T47D (cell line): ENCODE measurements at places on chromosomes 2 and 18.

DNA sequence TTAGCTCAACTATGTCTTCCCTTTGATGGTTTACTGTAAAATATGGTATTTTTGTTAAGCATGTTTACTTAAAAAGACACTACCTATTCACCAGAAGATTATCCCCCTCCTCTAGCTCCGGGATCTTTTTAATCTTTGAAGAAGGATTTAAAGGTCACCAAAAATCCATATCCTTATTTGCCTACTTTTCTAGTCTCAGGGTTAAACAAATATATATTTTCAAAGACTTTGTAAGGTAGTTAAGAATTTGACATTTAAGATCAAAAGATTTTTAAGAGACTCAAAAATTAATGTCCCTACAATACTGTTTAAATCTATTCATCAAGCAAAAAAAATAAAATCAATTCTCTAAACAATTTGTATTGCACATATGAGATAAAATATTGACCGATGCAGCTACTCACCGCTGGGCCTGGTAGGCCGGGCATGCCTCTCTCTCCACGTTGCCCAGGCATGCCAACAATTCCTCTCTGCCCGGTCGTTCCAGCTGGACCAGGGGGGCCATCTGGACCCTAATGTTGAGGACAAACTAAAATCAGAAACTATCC is 76.1 kb downstream of the COL3A1 start:
- DNase-seq = no peak

GRCh38 chr2:181307203-181307991 is 149.8 kb upstream of the ITGA4 start:
- DNase-seq = no peak

DNA sequence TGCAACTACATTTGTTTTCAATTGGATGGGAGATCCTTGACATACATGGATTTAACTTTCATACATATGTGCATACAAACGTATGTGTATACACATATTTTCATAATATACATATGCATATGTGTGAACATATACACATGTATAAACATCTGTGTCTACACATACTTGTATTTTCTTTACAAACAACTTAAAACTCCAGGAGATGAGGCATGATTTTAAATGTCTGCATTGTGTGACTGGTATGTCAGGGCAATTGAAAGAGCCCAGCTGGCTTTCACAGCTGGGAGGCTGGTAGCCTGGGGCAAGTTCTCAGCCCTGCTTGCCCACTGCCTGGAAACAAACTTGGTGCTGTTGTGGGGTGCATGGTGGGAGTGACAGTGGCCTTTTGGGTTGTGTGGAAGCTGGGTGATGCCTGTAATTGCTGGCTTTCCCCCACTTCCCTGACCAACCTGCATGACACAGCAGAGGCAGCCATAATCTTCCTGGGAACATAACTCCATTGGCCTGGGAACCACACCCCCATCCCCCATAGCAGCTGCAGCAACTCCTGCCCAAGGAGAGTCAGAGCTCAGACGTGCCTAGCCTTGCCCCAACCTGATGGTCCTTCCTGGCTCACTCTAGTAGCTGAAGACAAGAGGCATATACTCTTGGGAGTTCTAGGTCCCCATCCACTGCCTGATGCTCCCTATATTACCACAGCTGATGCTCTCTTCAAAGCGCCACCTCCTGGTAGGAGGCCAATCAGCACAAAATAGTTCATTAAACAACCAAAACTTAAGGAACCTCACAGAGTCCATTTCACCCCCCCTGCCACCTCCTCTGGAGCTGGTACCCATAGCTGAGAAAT is 158.3 kb downstream of the CERS6 start:
- no peak for DNase-seq

DNA sequence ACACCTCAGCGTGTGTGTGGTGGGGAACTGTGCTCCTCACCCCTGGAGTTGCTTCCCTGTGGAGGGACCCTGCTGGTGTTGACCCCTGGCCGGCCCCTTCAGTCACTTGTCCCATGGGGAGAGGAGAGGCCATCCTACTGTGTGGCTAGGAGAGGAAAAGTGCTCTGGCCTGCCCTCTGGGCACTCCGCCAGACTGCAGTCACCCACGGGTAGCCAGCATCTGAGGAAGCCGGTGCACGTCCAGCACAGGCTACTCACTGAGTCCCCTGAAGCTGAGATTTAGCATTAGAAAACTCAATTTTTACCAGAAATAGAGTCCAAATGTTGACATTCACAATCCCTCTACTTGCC is 211.5 kb upstream of the RAB6C start:
- no peak for DNase-seq

DNA sequence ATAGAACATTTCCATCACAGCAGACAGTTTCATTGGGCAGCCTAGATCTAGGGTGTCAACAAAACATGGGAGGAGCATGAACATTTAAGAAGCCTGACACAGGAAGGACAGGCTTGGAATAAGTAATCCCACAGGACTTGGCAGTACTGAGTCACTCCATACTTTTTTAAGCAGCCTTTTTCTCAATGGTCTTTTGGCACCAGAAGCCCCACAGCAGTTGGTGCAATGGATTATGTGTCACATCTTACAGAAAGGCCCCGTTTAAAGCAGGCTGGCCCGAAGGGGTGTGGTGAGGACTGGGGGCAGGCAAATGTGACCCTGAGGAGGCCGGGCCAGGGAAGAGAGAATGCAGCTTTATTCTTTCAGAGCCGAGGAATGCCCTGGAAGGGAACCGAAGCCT is 26.6 kb downstream of the SPTBN1 start:
- no peak for DNase-seq

- DNase-seq = no peak
Observed at GRCh38 chr2:177348733-177349693, 43.6 kb upstream of the AGPS start.

DNA sequence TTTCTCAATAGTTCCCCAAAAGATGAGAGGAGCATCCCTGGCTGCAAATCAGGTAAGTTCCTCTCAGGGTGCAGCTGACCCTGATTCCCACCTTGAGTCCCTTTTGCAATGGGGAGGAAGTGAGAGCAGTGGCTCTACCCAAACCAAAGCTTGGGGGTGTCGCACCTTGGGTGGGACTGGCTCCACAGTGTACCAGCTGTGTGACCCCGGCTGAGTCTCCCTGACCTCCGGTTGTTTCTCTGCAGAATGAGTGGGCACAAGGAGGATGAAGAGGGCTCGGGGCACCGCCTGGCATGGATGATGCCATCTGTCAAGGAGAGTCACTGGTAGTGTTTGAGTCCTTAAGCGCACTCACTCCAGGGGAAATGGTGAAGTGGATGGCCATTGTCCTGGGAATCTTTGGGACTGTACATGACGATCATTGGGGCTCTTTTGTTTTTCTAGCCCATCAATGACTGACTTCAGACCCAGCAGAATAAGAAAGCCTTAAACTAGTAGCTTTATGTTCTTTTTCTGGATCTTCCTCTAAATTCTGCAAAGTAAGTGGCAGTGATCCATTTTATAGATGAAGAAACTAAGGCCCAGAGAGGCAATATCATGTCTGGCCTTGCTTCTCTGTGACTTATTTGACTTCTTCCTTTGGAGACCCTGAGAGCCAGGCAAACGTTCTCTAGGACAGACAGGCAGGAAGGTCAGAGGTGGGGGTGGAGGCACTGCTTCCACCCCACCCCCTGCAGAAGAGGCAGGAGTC is 106.3 kb upstream of the ST3GAL5 start:
- DNase-seq = no peak

DNA sequence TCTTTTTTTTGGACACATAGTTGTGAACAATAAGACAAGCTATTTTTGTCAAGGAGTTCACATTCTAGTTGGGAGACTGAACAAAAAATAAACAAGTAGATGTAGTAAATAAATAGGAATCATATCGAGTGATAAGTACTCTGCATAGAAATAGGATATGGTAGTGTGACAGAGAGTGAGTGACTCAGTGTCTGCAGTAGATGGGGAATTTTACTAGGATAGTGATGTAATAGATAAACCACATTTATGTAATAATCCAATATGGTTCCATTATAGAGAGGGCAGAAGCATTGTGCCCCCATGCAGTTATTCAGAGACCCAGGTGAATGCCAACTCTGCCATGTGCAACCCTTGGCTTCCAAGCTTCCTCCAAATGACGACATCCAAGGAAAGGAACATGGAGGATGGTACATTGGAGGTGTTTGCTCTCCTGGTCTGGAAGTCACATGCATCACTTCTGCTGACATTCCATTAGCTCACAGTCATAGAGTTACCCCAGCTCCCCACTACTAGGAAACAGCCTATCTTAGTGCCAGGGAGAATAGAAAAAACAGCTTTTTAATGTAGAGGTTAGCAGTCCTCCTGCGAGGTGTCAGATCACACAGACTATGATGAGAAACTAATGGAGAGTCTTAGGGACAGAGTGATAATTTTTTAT is 595.4 kb downstream of the NYAP2 start:
- no peak for DNase-seq
